ENCODE measurements at places on chromosomes 3 and 15.

DNA sequence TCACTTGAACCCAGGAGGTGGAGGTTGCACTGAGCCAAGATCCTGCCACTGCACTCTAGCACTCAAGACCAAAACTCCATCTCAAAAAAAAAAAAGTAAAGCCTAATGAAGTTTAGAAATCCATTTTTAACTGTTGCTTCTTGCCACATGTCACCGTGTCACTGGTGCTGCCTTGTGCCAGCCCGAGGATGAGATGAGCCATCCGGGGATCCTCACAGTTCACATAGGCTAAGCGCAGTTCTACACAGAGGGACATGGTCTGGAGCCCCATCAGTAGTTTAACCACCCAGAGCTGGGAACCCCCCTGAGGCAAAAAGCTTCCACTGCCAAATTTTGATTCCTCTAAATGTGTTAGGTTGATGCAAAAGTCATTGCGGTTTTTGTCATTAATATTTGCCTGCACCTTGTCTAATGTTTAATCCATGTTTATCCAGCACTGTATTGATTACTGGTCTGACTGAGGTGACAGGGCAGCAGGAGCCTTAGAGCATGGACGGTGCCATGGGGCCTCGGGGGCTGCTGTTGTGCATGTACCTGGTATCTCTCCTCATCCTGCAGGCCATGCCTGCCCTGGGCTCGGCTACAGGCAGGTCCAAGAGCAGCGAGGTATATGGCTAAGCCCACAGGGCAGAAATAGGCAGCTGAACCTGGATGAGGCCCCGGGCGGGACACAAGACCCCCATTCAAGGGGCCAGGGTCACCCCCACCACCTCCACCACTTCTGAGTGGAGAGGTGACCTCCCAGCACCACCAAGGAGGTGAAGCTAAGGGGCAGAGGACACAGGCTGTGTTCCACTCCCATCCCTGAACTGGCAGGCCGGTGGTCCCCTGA, at the start of gene ITIH1:
TSS of gene ITIH1 (plus strand) at position 473 of the 832 bp plus-strand sequence. CDS start at position 490, 17 bp downstream.
- DNase-seq = no peak

DNA sequence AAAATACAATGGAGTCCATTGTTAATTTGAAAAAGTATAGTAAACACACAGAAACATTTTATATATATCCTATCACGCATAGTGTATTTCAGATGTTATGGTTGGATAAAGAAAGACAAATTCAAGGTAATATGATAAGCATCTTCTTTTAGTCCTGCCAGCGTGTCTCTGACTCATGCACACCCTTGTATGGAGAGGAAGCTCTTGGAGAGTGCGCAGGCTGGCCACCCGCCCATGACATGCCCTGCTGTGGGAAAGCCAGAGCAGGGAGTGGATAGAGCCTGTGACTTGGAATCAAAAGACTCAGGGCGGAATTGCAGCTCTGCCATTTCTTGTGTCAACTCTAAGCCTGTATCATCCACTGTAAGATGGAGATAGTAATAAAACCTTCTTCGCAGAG, 23.0 kb upstream of the COPG1 start:
- no peak for DNase-seq

GRCh38 chr3:48463703-48464102, 17.2 kb downstream of the ATRIP start:
- DNase-seq = no peak

- DNase-seq = peak; percentile 74
Observed at GRCh38 chr15:68204776-68205557, at the start of gene CALML4. TSS of gene CALML4 (minus strand) at chr15:68205332. CDS start at chr15:68205247, 85 bp downstream.

DNA sequence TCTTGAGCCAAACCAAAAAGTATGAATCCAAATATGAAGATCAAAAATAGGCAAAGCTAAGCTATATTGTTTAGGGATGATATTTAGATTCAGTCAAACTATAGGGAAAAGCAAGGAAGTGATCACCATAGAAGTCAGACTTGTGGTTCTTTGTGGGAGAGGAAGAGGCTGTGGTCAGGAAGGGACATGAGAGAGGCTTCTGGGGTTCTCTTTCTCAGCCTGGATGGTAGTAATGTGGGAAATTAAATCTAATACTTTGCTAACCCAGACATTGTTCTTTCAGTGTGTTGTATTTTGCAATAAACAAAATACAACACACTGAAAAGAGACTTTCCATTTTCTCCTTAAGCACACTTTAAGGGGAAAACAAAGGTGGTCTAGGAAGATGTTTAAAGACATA, 3.1 kb downstream of the CX3CR1 start:
- no peak for DNase-seq

GRCh38 chr3:155159301-155159700, 79.2 kb downstream of the MME start:
- DNase-seq = no peak

DNA sequence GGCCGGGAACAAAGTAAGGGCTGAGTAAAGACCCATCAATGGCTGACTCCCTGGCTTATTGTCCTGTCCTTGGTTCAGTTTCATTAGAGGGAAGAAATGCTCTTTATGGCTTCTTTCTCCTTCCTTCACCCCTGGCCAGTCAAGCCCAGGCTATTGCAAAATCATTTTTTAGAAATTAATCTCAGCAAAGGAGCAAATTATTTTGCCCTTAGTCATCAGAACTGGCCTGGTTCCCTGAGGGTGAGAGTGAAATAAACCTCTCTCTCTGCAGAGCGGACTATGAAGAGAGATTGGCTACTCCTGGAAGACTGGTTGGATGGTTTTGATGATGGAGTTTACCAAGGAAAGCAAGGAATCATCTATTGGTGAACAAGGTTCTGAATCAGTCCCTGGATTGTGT, 52.7 kb upstream of the OXTR start:
- DNase-seq = no peak

DNA sequence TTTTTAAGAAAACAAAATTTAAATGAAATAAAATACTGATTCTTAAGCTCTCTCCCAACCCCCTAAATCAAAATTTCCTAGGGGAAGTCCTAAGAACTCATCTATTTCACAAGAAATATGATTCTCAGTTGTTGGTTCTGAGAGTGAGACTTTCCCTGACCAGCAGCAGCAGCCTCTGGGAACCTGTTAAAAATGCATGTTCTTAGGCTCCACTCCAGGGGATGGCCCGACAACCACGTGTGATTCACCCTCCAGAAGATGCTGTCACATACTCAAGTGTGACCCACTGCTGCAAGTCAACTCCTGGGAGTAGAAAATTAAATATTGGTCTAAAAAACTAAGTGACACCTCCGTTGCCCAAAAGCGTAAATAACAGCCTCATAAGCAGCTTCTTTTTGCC, 343.2 kb upstream of the NR2F2 start:
- no peak for DNase-seq

Data from HepG2 (cell line).